HT-29 (cell line): ENCODE measurements at places on chromosomes 5 and 9.

DNA sequence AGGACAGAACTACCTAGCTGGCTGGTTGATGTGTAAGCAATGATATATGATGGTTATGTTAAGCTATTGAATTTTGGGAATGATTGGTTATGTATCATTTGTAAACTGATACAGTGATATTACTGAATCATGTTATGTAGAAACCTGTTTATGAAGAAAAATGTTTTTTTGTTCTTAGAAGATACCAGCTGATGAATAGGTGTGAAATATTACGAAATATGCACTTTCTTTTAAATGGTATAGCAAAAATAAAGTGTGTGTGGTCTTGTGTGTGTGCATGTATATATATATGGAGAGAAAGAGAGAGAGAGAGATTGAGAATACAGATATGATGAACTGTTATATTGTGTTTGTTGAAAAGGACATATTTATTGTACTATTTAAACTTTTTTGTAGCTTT lies 164.1 kb downstream of the WDR70 start:
- DNase-seq, result no peak

- DNase-seq, result no peak
Measured at GRCh38 chr9:6787793-6788161, 30.0 kb downstream of the KDM4C start.

GRCh38 chr5:61306531-61307131 lies 25.4 kb upstream of the ZSWIM6 start:
- no peak for DNase-seq

DNA sequence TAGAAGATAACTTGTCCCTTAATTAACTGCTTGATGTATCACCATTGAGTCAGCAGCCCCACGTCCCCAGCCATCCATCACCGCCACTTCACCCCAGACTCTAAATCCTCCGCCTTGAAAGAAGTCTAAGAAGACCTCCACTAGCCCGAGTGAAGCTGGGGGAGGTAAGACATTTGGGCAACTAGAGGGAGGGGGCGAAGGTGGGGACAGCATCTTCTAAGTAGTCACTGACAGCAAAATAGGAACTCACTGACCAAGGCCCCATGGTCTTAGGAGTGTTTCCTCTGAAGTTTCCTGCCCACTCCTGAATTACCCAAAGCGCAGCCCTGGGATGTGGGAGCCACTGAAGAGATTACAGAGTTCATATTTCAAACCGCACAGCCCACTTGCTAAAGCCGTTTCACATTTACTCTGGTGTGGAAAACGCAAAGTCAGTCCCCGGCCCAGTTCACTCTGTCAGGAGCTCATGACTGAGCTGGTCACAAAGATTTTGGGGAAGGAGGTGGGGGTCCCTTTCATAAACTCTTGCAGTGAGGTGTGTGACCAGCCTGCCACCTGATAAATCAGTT lies 107.4 kb downstream of the LHFPL2 start:
- DNase-seq, result no peak

GRCh38 chr5:34743878-34744277 lies 87.8 kb downstream of the RAI14 start:
- DNase-seq, result no peak

- DNase-seq, result no peak
Measured at GRCh38 chr5:7208938-7209337, 187.0 kb upstream of the ADCY2 start.

- no peak for DNase-seq
Measured at GRCh38 chr9:10793306-10793705, 180.5 kb upstream of the PTPRD start.

GRCh38 chr9:90307891-90308290 lies 334.7 kb downstream of the DIRAS2 start:
- no peak for DNase-seq

- DNase-seq, result no peak
Measured at GRCh38 chr9:137221506-137222111, 431 bp downstream of the RNF208 start.

GRCh38 chr5:8726383-8727036 lies 819.4 kb downstream of the SEMA5A start:
- no peak for DNase-seq

GRCh38 chr5:159911349-159911748 lies 4.9 kb upstream of the ADRA1B start:
- DNase-seq, result no peak

GRCh38 chr9:119137479-119137878 lies 231.8 kb downstream of the BRINP1 start:
- peak; percentile 3 for DNase-seq
